ENCODE measurements at places on chromosomes 13 and 19.
A peak's percentile ranks its signal among the peaks of the same experiment; 100 is the strongest.

DNA sequence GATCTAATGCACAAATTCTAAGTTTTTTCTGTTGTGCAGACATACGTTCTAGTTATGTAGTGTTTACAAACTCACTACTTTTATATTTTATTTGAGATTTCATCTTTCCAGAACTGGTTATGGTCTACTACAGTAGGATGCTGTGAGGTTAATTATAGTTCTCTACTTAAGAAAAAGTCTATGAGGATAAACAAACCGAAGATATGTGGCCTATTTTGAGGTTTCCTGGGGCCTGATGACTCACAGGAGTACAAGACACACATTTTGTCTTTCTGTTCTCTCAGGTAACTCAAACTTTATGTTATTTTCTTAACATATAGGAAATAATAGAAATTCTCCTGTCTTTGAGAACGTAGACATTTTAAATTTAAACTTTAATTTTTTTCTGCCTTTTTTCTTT, 45.1 kb downstream of the PCDH20 start:
- no peak for DNase-seq

DNA sequence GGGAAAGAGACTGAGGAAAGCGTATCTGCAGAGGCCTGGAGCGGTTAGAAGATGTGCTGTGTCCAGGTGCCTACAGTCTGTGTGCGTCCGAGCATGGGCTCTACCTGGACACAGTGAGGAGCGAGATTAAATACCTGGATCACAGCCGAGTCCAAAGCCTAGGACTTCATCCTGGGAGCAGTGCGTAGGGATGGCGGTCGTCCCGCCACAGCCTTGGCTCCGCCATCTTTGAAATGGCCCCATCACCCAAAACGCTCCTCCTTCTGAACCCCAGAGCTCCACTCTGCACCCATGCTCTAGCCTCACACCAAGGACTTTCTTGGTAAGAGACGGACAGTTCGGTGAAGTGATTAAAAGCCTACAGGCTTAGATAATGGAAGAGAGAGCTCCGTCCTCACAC, 19.8 kb downstream of the GP6 start:
- DNase-seq, result no peak

- no peak for DNase-seq
These were observed at the start of gene LPAR2 for GRCh38 chr19:19627621-19628500. Gene LPAR2 (minus strand): TSS chr19:19628220. CDS start chr19:19627275, 945 bp downstream.

- no peak for DNase-seq
These were observed 489 bp upstream of the ZNF653 start for GRCh38 chr19:11506101-11506555.

DNA sequence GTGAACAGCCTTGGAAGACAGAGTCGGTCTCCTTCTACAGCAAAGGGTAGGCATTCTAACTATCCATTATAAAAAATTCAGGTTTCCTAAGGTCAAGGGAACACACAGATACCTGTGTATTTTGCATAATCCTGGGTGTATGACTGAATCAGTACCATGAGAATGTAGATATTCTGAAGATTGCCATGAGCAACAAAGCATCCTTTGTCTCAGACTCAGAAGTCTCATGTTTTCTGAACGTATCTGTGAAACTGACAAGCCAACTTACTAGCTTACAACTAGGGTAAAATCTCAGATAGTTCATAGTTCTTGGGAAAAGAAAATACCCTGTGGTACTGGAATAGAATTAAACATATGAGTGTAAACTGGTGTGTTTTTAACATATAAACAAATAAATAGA, 6.5 kb downstream of the ZNF566 start:
- DNase-seq, result no peak

DNA sequence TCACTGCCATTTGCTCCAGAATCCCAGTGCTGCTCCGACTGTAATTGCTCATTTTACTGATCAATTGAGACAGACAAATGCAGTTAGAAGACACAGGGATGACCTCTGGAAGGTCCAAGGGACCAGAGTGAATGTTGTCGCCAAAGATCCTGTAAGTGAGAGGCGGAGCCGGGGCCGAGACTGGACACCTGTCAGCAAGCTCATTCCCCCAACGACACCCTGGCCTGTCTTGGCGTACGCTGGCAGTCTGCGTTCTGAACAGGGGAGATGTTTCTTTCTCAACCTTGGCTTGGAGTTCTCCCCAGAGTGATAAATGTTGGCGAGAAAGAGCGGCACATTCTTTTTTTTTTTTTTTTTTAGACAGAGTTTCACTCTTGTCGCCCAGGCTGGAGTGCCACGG, 24.2 kb downstream of the GADD45B start:
- DNase-seq, result no peak

GRCh38 chr19:46116121-46116520, 8.4 kb downstream of the IGFL3 start:
- DNase-seq, result peak; percentile 35

- DNase-seq, result no peak
These were observed 63.1 kb downstream of the CCNA1 start for GRCh38 chr13:36495431-36495830.

DNA sequence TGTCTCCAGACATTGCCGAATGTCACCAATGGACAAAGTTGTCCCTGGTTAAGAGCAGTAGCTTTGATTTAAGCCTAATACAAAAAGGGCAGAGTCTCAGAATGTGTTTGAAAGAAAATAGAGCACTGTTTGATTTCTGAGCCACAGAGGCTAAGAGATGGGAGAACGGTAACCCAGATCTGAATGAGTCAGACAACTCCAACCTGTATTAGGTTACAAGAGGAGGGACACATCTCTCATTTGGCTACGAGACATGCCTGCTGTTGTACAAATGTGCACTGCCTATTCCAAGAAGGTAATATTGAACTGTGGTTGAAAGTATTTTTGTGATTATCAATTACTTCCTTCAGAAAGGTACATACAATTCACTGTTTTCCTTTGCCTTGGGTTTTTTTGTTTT, 4.9 kb upstream of the HSPH1 start:
- no peak for DNase-seq

- DNase-seq, result no peak
These were observed 56.9 kb upstream of the SLC15A1 start for GRCh38 chr13:98809345-98809777.

DNA sequence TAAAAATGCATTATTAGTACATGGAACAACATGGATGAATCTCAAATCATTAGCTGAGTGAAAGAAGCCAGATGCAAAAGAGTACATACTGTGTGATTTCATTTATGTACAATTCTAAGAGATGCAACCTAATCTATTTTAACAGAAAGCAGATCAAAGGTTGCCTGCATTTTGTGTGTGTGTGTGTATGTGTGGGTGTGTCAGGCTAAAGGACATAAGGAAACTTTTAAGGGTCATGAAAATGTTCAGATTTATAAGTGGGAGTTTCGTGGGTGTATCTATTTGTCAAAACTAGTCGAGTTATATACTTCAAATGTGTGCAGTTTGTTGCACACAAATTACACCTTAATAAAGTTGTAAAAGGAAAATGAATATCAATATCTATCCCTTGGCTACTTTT, 17.9 kb upstream of the NEK3 start:
- DNase-seq, result no peak

DNA sequence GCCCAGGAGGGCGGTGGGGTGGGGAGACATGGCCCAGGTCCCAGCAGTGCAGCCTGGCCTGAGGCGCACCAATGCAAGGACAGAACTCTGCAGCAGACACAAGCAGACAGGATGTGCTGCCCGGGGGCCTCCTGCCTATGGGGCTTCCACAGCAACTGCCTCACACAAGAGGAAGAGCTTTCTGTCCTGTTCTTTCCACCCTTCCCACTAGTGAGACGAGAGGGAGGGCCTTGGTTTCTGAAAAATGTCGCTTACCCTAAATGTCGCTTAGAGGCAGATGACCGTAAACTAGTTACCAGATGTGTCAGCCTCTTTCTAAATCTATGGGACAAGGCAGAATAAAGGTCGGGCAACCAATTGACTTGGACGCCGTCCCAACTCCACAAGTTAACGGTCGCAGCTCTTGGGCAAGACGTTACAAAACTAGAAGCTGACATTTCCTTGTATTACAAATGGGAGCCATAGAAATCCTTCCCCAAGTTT, at the start of gene LAIR1:
Gene LAIR1 (minus strand): TSS at position 157 of the 483 bp plus-strand sequence. CDS start 127 bp downstream, at position 30.
- no peak for DNase-seq

- DNase-seq, result no peak
These were observed 165.2 kb downstream of the DCLK1 start for GRCh38 chr13:35966024-35966423.

- DNase-seq, result peak; percentile 47
These were observed 26.9 kb downstream of the SULT2B1 start for GRCh38 chr19:48578891-48579290.

DNA sequence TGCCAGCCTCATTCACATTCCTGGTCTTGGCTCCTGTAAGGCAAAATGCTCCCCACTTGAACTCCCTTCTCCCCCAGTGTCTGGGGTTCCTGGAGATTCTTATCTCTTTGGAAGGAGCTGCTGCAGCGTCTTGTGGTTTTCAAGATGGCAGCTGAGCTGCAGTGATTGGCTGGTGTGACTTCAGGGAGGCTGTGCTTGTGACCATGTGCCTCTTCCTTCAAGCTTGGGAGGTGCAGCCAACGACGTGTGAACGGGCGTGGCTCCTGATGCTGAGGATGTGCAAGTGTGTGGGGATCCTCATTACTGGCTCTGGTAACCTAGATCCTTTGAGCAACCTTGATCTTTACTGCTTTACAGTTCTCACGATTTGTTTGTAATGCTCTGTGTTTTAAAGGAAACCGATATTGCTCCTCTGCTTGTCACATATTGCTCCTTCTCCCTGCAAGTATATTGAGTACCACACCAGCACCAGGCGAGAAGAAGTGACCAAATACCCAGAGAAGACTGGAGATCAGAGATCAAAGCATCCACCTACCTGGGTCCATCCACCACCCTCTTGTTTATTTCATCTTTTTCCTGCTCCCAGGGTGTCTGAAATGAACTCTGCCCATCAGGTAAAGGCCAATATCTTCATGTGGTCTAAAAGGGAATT, 208.5 kb downstream of the FGF9 start:
- DNase-seq, result no peak

GRCh38 chr19:8478598-8478997, 23.8 kb downstream of the PRAM1 start:
- no peak for DNase-seq

DNA sequence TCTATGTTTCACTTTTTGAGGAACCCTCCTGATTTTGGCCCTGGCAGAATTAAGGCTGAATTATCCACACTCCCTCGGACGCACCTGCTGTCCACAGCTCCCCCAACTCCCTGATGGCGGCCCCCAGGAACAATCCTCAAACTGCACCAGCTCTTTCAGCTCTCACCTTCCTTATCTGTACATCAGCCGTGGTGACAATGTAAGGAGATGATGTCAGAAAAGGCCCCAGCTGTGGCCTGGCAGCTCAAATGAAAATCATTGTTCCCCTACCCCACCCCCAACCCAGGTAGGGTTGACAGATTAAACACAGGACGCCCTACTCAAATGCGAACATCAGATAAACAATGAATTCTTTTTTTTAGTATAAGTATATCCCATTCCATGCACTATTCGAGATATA, 35.0 kb upstream of the KLF2 start:
- no peak for DNase-seq

- DNase-seq, result peak; percentile 31
These were observed 55.2 kb downstream of the SPATA13 start for GRCh38 chr13:24215732-24216131.

DNA sequence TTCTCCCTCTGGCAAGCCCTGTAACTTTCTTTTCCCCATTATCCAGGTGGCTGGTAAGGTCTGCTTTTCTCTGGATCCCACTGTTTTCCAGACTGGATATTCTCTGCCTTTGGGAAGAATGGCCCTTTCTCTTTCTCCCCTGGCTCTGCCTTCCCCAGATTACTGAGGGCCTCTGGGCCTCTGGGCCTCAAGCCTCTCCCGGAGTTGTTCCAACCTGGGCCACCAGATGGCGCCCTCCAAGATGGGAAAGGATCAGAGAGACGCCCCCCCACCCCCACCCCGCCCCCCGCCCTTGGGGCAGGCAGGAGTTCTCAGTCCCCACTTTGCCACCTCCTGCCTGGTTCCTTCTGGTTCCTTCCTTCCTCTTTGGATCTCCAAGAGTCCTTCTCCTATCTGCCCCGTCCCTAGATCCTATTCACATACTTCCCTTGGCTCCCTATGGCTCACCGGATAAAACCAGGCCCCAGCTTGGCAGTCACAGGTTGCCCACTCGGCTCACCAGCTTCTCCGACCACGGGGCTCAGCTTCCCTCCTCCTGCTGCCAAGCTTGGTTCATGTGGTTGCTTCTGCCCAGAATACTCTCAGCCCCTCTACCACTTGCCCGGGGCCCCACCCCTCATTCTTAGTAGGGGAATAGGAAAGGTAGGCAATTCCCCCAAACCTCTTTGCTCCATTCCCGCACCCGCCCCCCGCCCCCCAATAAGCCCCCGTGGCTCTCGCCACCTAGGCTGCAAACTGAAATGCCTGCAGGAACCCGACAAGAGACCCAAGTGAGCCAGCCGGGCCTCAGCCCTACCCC, 13.1 kb downstream of the EPS8L1 start:
- peak; percentile 68 for DNase-seq

DNA sequence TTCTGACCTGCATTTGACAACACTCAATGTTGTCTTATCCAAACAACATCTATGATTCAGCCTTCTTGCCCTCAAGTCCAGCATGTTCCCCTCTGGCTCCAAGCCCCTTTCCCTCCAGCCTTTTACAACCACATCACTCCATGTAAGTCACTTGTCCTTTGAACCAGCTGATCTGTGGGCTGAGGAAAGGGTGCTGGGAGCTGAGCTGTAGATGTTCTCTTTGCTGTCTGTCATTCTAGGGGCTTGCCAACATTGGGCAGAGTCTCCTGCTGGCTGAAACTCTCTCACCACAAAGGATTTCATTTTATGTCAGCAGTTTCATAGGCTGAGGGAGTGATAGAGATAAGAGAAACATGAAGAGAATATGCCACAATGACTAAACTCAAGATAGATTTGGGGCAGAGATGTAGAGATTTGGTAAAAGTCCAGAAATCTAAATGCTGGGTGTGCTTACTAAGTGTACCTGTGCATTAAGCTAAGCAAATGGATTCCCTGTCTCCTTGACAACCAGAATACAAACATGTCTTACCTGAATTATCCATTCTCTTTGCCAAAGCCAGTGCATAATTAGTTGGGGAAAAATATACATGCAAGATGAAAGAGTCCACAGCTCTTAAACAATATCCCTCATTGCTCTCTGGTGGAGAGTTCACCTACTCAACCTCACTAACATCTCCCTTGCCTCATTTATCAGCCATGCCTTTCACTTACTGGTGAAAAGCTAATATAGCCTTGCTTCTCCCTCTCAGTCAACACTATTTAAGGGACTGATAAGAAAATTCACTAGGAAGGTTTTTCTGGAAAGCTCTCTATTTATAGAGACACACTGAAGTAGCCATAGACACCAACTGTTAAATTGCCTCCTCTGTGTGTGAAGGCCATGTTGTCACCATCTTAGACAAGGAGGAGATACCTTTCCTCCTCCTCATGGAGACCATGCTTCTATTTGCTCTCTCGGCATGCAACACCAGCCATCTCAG, 175.5 kb upstream of the SERP2 start:
- no peak for DNase-seq

GRCh38 chr13:35617420-35617819, 140.9 kb upstream of the MAB21L1 start:
- no peak for DNase-seq

GRCh38 chr13:75675421-75675820, 39.3 kb downstream of the LMO7 start:
- no peak for DNase-seq

GRCh38 chr13:46476174-46476573, 76.8 kb upstream of the LRCH1 start:
- DNase-seq, result peak; percentile 32
